ENCODE measurements at places on chromosomes 3 and 15.

DNA sequence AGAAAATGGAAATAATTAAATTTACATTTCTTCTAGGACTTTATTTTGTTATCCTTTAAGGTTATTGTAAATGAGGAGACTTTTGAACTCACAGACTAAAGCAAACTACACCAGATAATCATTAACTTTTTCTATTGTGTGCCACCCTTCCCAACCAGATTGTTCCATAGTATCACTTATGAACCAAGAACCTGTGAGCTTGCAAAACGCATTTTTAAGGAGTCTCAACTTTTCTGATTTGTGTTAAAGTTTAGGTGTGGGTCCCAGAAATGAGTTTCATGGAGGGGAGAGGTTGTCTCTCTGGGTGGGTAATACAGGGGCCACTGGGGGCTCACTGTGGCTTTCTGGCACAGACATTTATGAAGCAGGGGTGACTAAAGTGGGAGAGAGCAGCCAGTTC lies 75.7 kb downstream of the IGF1R start:
- no peak for DNase-seq

DNA sequence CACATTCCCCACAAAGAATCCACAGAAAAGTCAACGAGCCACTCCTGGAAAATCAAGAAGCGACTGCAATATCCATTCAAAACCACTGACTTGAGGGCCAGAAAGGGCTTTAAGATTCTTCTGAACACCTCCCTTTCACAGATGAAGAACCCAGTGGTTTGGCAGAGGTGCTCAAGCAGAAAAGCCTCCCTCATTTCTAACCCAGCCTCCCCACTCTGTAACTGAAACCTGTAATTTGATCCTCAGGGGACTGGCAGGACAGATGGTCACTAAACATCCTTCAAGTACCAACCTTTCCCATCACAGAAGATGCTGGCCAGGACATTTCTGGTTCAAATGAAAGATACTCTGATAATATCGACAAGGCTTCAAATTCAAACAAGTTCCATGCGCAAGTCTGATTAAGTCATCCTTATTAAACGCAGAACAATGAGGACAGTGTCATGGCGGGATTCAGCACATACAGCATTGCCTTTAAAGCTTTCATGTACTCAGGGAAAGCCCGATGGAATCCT lies 5.5 kb downstream of the SEMA5B start:
- DNase-seq = no peak

DNA sequence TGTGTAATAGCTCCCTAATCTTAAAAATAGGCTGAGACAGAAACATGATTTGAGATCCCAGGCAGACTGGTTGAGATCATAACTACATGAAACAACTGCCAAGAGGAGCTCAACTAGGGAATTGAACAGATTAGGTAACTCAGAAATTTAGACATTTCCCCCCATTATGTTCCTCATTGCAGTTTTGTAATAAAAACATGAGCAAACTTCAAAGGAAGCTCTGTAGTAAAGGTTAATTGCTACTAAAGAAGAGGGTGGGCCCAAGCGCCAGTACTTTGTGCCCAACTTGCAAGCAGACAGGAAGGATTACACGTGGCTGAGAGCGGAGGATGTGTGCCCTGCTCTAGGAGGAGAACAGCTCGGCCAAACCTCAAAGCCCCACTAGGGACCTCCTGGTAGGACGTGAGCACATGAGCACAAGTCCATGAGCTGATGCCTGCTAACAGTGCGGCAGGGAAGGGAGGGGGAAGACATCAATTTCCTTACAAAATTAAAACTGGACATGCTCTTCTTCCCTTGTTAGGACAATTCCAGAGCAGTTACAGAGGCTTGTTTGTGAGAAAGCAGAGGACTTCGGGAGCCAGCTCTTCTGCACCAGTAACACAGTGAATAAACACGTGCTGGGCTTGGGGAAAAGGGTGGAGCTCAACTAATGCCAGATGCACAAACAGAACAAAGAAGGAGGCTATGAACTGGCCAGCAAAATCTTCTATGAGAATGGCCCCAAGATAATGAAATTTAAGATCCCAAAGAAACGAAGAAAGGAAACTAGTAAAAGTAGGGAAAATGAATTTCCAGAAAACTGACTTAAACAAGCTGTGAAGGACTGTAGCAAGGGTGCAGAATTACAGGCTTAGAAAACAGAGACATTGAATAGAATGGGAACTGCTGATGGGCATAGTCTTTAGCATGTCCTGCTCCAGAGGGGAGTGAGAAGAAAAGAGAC lies 275.5 kb downstream of the MECOM start:
- no peak for DNase-seq

- DNase-seq = no peak
Observed at GRCh38 chr3:67418426-67419217, 235.8 kb downstream of the SUCLG2 start.

DNA sequence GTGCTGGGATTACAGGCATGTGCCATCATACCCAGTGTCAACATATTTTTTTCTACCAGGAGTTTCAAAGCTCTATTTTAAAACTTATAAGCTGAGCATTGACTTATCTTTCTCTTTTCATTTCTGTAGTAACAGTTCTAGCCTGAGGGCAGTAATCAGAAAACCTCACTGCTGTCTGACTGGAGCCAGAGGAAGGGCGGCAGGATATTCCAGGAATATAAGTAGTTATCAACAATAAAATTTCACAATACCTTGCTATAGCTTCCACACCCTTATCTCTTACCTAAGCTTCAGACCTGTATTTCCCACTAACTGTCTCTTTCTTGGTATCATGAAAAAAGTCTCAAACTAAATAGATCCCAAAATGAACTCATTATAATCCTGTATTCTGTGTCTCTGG lies 5.1 kb upstream of the NEDD4 start:
- DNase-seq = no peak

DNA sequence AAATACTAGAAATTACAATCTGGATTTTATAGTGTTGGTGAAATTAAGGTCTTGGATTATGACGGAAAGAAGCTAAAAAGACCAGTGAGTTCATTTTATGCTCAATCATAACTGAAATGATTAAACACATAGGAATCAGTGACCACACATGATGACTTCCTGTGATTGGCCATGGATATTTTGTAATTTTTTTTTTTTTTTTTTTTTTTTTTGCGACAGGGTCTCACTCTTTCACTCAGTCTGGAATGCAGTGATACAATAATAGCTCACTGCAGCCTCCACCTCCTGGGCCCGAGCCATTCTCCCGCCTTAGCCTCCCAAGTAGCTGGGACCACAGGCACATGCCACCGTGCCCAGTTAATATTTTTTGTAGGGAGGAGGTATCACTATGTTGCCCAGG lies 47.4 kb downstream of the PAQR5 start:
- no peak for DNase-seq

- no peak for DNase-seq
Observed at GRCh38 chr3:36926292-36926897, 18.5 kb downstream of the TRANK1 start.

- no peak for DNase-seq
Observed at GRCh38 chr3:141465221-141465620, 21.6 kb upstream of the RASA2 start.

DNA sequence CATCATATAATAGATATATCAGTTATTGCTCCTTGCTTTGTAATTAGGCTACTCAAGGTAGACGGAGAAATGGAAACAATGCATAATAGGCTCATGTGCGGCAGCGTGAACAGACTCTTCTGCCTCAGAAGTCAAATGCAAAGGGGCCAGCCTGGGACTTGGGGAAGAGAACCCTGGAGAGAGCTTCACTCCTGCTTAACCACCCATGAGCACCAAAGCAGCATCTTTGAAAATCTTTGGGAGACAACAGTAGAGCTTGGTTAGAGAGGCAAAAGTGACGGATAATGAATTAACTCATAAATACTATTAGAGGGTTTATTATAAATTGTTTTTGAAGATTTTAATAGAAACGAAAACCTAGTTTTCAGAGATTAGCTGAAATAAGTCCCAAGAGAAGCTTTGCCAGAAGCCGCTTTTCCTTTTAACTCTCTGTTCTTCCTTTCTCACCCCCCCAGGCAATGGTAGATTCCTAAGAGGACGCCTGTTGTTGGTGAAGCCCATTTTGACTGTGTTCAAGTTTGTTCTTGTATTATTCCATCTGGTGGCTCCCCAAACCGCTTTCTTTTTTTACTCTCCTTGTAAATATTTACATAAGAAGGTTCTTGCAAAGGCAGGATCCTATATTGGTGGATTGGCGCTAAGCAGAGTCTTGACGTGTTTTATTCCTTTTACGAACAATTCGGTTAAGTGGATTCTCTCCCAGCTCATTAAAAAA lies 196.0 kb upstream of the TPRG1 start:
- peak; percentile 70 for DNase-seq

DNA sequence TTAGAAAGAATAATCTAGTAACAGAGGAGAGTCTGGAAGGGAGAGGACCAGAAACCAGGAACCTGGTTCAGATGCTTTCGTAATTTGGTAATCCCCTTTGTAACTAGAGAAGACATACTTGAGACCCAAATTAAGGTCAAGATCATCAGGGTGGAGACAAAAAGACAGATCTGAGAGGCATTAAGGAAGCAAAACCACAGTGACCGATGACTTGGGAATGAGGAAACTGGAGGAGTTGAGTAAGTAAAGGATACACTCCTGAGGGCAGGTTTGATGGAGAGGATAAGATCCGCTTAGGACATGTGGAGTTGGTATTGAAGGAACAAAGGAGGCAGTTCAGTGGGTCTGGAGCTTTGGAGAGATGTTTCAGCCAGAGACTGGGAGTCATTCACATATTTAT lies 23.6 kb upstream of the BCL2A1 start:
- DNase-seq = no peak

DNA sequence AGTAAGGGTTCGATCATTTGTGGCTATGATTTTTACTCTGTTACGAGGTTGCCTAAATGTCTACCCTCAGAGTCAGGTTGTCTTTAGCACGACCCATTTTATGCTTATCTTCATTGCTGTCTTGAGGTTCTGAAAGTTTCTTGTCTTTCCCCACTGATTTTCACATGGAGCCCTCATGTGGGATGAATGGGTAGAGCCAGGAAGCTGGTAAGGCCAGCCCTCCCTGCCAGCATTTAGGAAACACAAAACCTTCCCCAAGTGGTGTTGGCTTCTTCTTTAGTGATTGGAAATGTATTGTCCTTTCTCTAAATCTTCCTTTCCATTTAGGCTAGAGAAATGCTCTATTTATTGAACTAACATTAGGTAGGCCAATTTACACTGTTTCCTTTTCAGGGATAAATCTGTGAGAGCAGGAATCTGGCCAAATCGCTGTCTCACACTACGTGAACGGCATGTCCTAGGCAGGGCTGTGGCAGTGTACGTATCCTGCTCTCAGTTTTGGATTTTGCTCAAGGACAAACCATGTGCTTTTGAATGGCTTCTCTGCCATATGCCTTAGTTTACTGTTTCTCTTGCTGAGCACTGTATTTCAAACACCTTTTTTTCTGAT lies 43.7 kb downstream of the MYZAP start:
- DNase-seq = no peak

DNA sequence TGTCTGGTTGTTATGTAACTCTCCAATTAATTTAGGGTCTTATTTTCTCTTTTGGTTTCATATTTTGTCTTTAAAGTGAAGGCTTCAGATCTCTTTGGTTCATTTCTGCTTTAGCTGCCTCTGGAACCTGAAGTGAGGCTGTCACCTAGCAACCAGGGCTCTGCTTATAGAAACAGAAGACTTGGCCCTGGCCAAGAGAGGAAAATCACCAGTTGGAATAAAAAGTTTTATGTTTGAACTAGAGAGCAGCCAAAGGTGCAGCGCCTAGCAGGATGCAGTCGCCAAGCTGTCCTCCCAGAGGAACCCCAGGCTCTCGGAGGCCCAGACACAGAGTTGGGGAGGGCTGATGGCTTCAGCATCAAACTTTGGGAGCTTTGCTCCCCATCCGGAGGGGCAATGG lies 41.1 kb downstream of the LYZL4 start:
- DNase-seq = peak; percentile 12

DNA sequence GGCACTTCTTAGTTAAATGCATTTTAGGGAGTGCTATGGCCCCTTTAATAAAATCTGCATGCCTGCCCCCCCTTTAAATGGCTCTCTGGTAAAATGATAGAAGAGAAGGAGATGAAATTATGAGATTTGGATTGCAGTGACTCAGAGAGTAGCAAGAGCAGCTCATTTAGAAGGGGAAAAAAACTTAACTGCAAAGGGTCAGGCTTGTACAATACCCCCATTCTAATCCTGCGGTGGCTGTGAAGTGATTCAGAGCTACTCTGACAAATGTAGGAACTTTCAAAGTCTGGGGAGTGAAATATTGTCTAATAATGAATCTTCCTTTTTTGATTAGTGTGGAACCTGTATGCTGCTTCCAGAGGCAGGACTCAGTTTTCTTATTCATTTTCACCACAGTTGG lies 44.1 kb upstream of the TBC1D23 start:
- DNase-seq = no peak

DNA sequence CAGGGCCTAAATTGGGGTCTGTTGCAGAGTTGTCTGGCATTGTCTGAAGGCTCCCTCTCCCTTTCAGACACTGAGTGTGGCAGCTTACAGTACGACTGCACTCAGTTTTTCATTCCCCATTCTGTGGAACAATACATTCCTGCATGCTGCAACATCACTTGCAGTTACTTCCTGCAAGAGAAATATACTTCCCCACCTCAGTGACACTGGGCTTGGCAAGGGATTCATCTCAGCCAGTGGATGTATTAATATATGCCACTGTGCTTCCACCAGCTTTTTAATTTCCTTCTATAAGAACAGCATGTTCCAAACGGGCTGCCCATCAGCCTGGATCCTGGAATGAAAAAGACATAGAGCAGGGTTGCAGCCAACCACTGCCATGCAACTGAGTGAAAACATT lies 23.1 kb downstream of the B3GALNT1 start:
- no peak for DNase-seq

DNA sequence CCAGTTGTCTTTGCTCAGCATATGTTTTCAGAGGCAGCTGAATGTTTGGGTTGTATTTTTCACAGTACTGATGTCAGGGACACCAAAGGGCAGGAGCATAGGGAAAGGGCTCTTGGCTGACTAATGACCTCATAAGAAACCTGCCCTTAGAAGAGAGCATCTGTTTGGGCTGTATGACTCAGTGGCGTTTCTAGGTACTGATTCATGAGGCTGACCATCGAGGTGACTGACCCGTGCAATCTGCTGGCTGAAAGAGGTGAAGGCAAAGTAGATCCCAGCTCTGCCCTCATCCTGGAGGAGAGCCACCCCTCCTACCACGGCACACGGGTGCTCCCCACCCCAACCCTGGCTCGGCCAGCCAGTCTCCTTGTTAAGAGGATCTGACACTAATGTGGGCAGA lies 8.3 kb downstream of the LMCD1 start:
- DNase-seq = no peak

- DNase-seq = no peak
Observed at GRCh38 chr3:15681668-15682067, 80.1 kb downstream of the BTD start.

DNA sequence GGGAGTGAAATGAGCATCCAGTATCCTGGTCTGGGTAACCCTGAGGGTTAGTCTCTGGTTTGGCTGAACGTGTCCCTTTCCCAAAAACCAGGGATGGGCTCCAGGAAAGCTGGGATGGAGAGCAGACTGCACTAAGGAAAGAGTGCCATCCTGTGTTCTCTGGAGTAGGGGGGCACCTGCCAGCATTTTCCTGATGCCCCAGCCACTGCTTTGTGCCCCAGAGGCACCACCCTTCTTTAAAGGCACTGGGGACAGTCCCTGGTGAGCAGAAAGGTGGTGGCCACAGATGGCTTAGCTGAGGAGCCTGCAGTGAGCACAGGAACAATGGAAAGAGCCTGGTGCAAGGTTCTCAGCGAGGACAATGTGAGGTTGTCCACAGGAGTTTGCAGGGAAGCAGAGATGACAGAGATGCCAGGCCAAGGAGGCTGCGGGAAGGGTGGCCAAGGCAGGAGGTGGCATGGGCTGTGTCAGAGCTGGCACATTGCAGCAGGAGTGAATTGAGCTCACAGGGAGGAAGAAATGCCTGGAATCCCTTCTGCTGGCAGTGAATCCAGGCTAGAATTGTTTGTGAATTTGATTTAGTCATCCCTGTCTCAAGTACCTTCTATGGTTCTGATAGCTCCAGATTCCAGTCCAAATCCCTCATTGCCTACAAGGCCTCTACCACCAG lies 39.9 kb downstream of the AMOTL2 start:
- DNase-seq = no peak

Data from NCI-H510A treated with DMSO at 0.1 percent for 48 hours (cell line).